Stimulated activated CD8-positive, alpha-beta memory T cell treated with anti-CD3 and anti-CD28 coated beads, Interleukin-4, amount 100 ng/mL, for 1 hour (primary cell): ENCODE measurements at places on chromosomes 1 and 21.

- DNase-seq, result no peak
Observed at GRCh38 chr1:88009916-88010315, 674.2 kb upstream of the PKN2 start.

- no peak for DNase-seq
Observed at GRCh38 chr1:203325418-203326091, 20.2 kb downstream of the BTG2 start.

DNA sequence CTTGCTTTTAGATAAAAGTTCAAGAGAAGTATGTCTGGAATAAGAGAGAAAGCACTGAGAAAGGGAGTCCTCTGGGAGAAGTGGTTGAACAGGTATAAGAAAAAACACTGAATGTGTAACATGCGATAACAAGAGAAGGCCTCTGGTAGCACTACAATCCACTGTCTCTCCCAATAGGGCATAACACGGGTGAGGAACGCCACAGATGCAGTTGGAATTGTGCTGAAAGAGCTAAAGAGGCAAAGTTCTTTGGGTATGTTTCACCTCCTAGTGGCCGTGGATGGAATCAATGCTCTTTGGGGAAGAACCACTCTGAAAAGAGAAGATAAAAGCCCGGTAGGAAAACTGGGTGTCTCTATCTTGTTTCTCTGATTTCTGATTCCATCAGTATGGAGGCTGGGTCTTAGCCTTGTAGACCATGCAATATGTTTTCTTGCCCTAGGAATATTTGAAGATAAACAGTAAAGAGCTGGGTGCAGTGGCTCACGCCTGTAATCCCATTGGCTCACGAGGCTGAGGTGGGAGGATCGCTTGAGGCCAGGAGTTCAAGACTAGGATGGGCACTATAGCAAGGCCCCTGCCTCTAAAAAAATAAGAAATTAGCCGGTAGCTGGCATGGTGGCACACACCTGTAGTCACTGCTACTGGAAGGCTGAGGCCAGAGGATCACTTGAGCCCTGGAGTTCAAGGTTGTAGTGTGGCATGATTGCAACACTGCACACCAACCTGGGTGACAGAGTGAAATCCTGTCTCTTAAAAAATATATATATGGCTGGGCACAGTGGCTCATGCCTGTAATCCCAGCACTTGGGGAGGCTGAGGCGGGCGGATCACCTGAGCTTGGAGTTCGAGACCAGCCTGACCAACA lies 40.4 kb downstream of the DAP3 start:
- DNase-seq, result no peak

DNA sequence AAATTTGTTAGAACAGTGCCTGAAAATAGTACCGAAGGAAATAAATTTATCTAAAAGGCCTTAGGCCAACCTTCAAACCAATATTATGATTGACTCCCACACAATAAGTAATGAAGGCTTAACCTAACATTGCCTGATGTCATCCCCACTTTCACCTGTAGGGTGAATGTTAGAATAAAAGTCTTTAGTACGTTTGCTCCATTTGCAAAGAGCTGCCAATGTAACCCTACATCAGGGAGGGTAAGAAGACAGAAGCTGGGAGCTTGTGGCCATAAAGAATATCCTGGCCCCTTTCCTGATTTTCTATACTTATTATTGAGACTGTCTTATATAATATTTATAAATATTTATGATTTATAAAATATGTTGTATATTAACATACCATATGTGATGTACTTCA lies 661.8 kb upstream of the CXADR start:
- no peak for DNase-seq

DNA sequence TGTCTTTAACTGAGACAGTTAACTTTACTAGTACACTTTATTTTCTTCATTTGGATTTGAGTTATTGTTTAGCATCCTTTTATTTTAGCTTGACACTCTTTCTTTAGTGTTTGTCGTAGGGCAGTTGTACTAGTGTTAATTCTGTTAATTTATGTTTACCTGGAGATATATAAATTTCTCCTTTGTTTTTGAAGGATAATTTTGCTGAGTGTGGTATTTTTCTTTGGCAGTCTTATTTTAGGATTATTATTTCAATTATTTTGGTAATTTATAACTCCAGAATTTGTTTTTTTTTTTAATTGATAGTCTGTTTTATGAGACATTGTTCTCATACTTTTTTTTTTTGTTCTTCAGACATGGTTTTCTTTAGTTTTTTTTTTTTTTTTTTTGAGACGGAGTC lies 73.8 kb upstream of the CHODL start:
- DNase-seq, result no peak

GRCh38 chr1:198201956-198202784 lies 45.4 kb downstream of the NEK7 start:
- DNase-seq, result no peak

DNA sequence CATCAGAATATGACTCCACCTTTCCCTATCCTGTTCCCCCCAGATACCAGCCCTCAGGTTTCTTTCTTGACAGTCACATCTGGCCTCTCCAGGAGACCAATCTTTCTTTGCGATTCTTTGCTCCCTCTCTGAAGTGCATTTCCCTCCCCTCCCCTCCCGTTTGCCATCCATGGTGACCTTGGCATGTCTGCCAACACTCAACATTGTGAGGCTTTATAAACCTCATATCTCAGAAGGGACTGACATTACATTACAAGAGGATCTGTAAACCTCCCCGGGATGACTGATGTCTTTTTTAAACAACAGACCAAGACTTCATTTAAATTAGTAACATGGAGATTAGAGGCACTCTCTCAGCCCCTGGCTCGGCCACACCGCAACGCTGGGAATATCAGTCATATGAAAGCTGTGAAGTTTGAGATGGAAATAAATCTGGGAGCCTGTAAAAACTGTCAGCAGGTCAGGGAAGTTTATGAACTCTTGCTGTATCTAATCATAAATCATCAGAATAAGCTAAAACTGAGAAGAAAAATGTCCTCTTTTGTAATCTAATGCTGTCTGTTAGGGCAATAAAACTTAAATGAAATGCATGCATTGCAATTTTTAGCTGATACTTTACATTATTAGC lies 401.7 kb upstream of the PROX1 start:
- DNase-seq, result no peak

- DNase-seq, result no peak
Observed at GRCh38 chr1:147451628-147452027, 89.7 kb upstream of the BCL9 start.
